T follicular helper cell (primary cell): ENCODE measurements at places on chromosomes 3 and 15.

DNA sequence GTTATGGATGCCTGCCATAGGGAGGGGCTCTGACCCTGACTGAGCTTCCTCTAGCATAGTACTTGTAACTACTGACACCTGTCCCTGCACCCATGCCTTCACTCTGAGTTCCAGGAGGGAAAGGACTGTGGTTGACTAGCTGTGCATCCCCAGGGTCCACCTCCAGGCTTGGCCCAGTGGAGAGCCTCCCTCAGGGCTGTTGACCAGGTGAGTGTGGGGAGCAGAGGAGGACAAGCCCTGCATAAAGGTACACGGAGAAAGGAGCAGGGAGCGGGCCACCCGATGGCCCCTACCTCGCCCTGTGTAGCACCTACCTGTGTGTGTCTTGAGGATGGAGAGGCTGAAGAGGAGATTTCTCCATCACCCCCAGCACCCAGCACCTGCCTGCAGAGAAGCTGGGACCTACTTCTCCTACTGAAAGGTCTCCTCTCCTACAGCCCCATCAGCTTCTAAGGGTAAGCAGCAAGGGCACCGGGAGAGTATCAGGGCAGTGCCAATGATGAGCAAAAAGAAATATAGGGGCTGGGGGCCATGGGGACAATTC is 6.7 kb upstream of the LTF start:
- DNase-seq = no peak

DNA sequence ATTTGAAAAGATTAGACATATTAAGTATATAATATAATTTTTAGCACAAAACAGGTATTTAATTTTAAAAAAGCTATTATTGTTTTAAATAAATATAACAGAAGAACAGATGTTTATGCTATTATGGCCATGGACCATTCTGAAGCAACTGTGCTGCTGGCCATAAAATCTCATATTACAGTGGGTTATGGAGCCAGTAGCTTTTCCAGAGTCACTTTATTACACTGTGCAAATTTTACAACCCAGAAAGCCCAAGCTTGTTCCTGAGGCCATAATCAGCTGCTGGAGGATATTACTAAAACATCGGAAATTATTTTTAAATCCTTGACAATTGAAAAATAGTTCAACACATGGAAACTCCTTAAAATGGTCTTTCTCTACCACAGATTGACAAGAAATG is 557.3 kb upstream of the KCNMB2 start:
- DNase-seq = no peak

- DNase-seq = no peak
Measured at GRCh38 chr3:100043271-100043670, 71.0 kb downstream of the FILIP1L start.

GRCh38 chr3:64830681-64831080 is 142.9 kb upstream of the ADAMTS9 start:
- DNase-seq = no peak

GRCh38 chr3:42277676-42278075 is 11.7 kb upstream of the CCK start:
- DNase-seq = no peak

DNA sequence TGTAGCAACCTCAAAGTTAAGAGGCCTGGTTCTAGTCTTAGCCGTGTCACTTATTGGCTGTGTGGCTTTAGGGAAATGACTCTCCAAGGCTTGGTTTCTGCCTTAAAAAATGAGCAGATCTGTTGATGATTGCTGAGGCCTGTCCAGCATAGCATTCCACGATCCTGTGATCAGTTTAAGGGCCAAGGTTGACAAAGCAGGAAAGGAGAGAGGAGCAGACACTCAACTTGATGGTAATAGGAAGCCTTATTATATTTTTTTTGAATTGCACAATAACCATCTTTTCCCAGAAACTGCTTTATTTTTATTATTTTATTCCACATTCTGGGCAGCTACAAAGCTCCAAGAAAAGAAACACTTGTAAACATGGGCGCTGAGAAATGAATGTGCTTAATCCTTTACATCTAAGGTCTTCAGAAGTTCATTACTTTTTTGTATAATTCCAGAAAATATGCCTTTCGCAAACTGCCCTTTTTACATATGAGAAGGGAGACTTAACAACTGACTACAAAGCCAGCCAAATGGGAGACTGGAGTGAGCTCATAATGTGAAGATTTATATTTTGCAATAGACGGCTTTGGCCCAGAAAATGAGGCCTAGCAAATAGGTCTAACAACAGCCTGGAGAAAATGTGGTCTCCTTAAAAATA is 241.0 kb downstream of the ATP8B4 start:
- DNase-seq = no peak

DNA sequence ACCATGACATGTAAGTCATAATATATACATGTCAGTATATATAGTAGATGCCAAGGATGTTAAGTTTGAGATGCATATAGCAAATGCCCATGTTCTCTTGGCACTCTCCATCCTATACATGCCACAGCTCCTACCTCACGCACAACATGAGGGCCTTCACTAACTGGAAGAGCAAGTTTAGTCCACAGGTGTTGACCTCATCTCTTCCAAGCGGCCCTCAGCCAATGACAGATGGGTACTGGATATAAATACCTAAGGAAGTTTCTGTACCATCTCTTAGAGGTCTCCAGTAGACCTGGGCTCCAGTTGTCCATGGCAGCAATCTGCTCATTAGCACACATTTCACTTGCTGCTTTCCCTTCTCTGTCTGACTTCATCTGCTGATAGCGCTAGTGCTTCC is 43.3 kb upstream of the CMC1 start:
- DNase-seq = no peak

- DNase-seq = no peak
Measured at GRCh38 chr3:133259767-133260166, 140.1 kb upstream of the BFSP2 start.

- no peak for DNase-seq
Measured at GRCh38 chr15:47983533-47983932, 137.3 kb upstream of the SLC24A5 start.

DNA sequence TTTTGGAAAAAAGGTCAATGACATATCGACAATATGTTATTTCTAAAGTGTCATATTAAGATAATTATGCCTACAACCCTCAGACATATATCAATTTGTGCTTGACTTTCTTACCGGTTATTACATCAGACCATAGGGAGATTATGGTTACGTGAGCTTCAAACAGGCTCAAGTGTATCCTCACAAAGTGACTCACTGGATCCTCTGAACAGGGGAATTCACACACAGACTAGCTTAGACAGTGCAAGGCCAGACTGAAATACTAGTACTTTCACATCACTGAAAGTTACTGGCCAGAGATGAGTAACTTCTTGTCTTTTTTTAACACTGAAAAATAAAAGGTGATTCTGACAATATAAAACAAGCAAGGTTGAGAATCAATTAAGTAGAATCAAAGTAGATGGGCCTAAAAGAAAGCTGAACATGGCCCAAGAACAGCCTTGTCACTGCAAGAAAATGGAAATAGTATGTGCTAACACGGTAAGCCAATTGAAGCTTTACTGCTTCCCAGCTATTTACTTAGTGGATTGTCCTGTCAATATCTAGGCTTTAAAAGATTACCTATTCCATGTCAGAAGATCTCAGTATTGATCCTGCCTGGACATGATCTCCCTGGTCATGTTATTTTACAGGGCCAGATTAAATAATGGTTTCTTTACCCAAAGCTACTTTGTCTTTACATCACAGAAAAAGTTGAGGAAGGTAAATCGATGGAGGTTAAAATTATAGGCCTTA is 848.6 kb downstream of the ROBO1 start:
- no peak for DNase-seq

DNA sequence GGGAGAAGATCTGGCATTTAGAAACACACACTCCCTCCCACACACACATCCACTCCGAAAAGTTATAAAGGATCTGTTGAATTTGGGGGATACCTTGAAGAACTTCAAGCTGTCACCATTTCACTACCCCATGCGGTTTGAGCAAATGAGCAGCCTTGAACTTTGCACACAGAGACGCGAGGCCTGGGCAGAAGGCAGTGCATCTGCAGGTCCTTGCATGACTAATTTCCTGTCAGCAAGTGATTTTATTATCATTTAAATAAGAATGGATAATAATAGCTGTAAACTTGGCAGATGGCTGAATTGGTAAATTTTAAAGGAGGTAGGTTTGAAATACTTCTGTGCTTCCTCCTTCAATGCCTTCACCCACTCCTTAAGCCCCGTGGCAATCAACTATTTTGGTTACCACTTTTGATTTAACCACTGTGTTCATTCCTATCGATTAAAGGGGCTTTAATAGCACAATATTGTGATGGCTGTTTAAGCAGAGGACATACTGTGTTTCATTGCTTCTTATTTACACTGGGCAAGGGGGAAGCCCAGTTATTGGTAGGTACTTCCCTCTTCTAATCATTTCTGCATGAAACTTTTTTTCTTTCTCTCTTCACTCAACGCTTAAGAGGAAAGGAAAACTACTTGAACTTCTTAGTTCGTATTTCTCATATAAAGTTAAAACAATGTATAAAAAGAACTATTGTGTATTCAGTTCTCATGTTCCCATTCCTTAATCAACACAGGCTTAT is 108.1 kb downstream of the ROBO2 start:
- DNase-seq = no peak

GRCh38 chr3:59136081-59136480 is 86.3 kb upstream of the CFAP20DC start:
- DNase-seq = no peak

DNA sequence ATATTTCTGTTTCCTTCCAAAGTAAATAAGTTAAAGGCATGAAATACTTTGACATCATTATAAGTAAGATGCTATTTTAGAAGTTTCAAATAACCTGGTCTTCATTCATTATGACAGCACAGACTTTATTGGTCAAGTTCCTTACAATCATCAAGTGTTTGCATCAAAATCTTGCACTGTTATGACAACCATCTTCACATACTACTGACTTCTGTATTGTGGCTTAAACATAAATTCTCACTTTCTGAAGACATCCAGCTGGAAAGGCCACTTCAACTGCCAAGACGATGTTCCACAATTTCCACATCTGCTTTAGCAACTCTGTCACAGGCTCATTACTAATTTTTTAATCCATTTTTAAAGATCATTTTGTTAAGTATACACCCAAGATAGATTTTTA is 408.0 kb downstream of the MECOM start:
- no peak for DNase-seq

- DNase-seq = no peak
Measured at GRCh38 chr15:33534642-33535041, 223.9 kb downstream of the RYR3 start.

GRCh38 chr15:59845942-59846499 is 156.9 kb upstream of the BNIP2 start:
- DNase-seq = no peak

DNA sequence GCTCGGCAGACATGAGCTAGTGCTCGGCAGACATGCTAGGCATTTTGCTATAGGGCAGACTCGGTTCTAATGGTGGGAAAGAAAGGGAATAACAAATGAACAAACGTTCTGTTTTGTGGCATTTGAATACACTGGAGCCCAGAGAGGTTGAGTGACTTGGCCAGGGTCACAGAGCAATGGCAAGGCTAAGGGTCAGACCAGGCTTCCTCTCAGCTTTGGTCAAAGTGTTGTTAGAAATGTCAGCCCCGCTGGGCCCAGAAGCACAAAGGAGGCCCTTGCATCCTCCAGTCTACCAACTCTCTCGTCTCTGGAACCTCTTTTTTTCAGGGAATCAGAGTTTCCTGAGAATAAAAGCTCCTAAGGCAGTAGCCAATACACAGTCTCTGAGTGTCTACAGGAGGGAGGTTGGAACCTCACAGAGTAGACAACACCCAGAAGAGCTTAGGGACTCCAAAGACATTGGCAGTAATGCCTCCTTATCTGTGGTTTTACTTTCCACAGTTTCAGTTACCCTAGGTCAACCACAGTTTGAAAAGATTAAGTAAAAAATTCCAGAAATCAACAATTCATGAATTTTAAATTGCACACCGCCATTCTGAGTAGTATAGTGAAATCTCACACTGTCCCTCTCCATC is 47.3 kb downstream of the SSUH2 start:
- no peak for DNase-seq

DNA sequence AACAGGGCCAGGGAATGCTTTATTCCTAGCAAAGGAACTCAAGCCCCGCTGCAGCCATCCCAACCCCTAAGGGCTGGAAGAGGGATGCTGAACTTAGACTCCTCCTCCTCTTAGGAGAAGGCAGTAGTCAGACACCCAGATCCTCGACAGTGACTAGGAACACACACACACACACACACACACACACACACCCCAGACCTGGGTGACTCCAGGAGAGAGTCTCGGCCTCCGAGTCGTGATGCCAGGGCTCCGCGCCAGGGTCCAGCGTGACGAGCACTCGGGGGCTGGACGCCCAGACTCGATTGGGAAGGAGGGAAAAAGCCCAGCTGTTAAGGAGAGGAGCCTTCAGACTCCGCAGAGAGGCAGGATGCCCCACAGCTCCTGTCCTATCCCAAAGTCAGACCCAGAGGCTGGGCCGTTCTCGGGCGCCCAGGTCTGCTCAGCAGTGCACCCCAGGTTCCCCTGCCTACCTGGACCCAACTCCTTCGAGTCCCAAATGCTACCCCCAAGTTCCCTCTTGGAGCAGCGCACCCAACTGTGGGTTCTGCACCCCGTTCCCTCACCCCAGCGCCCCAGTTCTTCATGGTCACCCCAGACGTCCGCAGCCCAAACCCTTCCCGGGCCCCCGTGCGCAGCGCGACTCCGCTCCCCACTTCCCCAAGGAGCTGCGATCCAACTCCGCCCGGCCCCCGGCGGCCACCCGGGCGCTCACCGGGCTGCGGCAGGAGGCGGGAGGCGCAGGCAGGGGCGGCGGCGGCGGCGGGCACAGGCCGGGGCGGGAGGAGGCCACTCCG is 421 bp downstream of the BMF start:
- DNase-seq = no peak

- DNase-seq = no peak
Measured at GRCh38 chr15:41483519-41483918, 10.2 kb upstream of the ITPKA start.
